Karpas-422 (cell line): ENCODE measurements at places on chromosomes 3 and 15. TPM values are rescaled to one million over a fixed set of nuclear protein-coding genes. Genes with fewer than 3 reads are reported as not detected.

- no peak for DNase-seq
Measured at GRCh38 chr15:92168066-92168683, 225.5 kb upstream of the ST8SIA2 start.

DNA sequence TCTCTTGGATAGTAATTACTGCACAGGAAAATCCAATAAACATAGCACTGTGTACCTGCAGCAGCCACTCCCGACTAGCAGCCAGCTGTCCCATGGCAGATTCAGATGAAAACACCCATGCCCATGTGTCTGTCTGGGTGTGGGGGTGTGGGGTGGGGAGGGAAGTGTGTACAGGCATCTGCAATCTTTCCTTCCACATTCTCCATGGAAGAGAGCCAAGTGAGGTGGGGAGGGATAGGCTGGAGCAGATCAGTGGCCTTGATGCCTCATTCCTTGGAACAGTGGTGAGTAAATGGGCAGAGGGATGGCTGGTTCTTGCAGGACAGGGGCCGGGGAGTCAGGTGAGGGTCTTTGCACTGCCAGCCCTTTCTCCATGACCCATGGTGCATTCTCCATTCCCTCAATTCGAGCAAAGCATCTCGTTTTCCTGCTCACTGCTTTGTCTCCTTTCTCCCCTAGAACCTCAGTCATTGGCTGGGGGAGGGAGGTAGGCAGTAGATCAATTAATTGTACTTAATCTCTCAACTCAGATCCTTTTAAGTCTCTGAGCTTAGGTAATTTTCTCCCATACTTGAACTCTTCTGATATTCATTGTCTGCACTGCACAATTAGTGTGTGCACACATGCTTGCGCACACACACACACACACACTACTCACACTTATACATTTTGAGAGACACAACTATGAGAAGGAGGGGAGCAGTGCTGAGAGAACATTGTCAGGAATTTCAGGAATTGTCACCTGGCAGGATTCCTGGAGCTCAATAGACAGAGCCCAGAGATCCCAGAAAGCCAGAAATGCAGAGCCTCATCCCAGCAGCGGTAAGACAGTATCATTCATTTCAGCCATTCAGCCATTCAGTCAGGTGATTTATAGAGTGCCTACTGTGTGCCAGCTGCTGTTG lies 31.9 kb downstream of the PDIA5 start:
- DNase-seq: no peak

DNA sequence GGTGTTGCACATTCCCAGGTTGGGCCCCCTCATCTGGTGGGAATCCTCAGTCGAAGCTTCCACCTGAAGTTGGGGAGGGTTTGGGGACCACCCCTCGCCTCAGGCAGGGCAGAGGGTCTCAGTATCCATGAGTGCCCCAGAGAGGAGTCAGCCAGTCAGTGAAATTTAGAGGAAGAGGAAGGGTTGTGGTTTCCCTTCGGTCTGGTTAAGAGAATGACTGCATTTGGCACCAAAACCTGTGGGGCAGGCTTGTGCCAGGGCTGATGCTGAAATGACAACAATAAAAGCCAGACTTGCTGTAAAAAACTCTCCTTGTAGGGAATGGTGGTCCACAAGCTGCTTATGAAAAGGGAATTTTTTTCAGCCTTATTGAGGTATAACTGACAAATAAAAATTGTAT lies 22.6 kb downstream of the LMCD1 start:
- no peak for DNase-seq

DNA sequence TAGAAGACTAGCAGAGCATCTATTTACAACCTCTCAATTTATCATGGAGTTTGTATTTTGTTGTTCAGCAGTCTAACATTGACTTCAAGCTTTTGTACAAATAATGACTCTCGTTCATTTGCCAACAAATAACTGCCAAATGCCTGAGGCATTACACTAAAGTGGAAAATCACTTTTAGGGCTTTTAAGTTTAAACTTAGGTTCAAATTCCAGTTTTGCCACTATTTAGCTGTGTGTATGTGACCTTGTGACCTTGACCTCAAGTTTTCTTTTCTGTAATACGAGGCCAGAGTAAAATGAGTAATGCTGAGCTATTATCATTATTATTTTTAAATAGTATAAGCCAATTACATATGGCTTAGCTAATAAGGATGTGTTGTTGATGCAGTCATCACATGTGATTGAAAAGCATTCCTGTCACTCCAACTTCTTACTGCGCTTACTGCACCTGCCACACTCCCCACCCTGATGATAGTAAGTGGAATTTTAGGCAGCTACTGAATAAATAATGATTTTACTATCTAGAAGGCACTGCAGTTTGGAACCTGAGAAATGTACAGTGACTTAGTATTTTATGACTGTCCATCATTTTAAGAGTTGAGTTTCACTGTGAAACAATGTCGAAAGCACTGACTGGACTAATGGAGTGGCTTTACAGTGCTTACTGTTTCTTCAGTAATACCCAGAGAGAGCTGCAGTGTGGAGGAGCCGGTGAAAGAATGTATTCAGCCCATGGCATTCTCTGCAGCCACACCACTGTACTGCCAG lies 16.3 kb downstream of the ARL8B start:
- DNase-seq: peak; percentile 29

- peak; percentile 85 for DNase-seq
Measured at GRCh38 chr3:52339612-52340011, 23.5 kb downstream of the DNAH1 start.

The SLC15A2 gene
- 5.6 and 17.3 TPM in 2 replicates for total RNA-seq

- DNase-seq: no peak
Measured at GRCh38 chr3:126106336-126107202, 22.6 kb upstream of the SLC41A3 start.

- no peak for DNase-seq
Measured at GRCh38 chr3:2875699-2876098, 234.5 kb downstream of the IL5RA start.

DNA sequence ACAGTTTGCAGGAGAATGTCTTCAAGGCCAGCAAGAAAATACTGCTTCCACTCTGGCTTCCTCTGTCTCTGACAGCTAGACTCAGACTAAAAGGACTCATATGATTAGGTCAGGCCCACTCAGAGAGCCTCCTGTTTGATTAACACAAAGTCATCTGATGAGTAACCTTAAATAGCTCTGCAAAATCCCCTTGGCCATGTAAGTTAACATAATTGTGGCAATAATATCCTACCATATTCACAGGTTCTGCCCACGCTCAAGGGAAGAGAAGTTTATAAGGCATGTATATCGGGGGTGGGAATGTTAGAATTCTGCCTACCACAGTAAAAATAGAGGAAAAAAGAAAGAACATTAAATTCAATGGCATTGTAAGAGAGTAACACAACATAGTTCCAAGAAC lies 20.6 kb upstream of the HHATL start:
- no peak for DNase-seq

DNA sequence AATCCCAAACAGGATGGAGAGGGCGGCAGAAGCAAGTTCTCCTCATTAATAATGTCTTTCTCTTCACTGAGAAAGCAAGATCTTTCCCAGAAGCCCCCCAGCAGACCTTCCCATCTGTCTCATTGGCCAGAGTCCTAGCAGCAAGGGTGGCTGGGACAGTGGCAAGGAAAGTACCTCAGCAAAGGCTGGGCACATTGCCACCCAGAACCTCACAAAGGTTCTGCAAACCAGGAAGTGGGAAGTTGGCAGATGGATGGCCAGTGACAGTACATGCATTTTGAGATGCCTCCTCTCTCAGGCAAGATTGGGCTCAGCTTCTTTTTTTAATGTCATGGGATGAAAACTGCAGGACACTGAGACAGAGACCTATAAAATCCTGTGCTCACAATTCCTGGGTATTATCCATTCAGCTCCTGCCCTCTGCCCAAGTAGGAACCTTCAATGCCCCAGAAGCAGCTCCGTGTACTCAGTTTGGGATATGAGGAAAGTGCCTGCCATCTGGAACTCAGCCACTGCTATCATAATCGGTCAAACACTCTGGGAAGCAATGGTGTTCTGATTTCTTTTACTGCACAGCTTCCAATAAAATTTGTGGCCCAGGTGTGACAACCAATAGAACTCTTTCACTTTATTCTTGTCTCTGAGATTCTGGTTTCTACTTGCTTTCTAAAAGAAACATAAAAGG lies 25.5 kb downstream of the DPH3 start:
- DNase-seq: no peak

GRCh38 chr3:52357151-52358080 lies 41.3 kb downstream of the DNAH1 start:
- DNase-seq: no peak

The ADAMTS9 gene
- total RNA-seq: not detected in 2 replicates

DNA sequence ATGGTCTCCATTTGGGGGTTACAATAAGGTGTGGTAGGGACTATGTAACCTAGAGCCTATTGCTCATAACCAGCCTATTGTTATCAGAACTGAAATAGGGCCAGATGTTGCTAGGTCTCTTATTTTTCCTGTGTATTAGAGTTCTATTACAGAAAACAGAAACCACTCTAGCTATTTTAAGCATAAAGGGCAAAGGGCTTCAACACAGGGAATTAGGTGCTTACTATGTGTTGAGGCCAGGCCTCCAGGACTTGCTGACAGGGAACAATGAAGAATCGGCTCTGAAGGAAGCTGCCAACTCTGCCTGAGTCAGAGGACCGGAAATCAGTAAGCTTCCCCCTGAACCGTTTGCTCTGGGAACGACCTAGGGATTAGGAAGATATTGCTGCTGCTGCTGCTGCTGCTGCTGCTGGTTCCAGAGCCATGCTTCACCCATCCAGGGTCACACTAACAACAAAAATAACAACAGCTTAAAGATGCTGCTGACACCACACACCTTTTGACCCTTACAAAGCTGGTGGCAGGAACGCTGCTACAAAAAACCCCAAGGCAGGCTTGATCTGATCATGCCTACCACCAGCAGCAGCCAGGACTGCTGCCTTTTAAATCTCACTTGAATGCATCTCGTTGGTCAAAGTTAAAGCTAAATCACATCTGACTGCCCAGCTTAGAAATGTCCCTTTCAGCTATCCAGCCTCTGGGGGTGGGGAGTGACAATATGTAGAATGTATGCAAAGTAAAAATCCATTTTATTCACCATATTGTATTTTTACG lies 276.9 kb upstream of the IL12A start:
- no peak for DNase-seq

GRCh38 chr15:39151545-39151944 lies 429.3 kb upstream of the THBS1 start:
- DNase-seq: no peak

- no peak for DNase-seq
Measured at GRCh38 chr15:57533448-57533799, 58.3 kb upstream of the MYZAP start.

DNA sequence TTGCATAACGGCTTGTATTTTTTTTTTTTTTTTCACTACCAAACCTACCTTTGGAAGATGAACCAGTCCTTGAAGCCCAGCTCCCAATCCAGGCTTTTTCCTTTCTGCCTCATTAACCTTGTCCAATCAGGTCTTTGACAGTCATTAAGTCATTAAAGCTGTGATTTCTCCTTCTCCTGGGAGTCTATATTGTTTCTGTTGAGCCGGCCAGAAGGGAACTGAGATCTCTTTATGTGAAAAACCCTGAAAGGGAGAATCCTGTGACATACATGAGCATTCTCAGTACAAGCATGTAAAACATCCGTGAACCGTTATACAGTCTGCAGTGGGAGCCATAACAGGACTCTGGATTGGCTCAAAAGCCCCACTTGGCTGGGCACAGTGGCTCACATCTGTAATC lies 40.0 kb downstream of the ZNF589 start:
- no peak for DNase-seq

DNA sequence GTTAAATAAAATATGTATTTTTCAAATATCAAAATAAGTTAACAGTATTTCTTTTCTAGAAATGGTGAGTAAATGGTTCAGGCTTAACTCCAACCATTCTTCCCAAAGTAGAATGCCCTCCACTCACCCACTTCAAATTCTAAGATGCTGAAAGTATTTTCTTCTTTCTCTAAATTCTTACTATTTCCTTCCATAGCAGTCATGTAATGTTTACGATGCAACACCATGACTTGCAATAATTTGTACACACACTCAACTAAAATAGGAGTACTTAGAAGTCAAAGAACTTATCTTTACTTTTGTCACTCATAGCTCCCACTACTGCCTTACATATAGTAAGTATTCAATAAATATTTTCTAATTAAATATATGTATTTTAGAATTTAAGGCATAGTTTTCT lies 65.0 kb downstream of the AQR start:
- no peak for DNase-seq

The TLR9 gene
- 7.4 and 26.5 TPM in 2 replicates for total RNA-seq

DNA sequence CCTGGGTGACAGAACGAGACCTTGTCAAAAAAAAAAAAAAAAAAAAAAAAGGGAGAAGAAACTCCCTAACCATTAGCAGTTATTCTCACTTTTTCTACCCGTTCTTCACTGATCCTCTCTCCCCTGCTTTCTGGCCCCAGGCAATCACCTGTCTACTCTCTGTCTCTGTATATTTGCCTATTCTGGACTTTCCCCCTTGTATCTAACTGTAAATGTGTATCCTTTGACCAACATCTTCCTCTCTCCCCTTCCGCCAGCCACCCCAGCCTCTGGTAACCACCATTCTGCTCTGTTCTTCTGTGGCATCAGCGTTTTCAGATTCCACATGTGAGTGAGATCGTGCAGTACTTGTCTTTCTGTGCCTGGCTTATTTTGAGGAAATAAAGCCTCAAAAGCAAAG lies 6.9 kb downstream of the CYFIP1 start:
- no peak for DNase-seq

- no peak for DNase-seq
Measured at GRCh38 chr15:47184003-47184907, 533.0 kb upstream of the SEMA6D start.

DNA sequence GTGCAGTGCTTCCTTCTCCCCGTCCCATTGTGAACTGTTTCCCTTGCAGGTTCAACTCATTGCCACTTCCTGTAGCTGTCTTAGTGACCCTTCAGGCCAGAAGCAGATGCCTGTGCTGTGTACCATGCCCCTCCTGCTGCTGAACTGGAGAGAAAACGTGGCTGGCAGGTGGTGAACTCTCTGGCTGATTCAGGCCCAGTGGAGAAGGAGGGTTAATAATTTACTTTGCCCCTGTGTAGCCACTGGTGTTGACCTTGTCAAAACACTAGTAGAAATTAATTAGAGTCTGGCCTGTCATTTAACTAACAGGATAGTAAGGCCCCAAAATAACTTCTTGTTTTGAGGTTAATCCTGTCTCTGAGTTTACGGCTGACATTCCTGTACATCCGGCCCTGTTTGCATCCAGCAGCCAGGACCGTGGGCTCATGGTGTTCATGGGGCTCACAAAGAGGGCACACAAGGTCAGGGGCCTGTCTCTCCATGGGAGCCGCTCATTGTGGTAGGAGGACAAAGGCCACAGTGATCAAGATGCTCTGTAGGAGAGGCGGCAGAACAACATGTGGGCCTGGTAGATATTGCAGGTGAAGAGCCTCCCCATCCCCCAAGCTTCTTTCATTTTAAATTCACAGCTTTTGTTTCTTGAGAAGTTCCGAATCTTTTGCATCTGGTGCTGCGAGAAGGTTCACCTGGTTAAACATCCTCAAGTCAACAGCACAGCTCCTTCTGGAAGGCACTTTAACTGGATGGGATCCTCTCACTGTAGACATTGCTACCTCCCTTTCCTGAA lies 101.6 kb downstream of the CGNL1 start:
- no peak for DNase-seq

The FAM107A gene
- total RNA-seq: not detected in 2 replicates

The CTXND1 gene
- not detected in 2 replicates for total RNA-seq

The MCTP2 gene
- total RNA-seq: 42.0 and 58.9 TPM in 2 replicates

- no peak for DNase-seq
Measured at GRCh38 chr3:140298569-140299070, 363.6 kb downstream of the CLSTN2 start.
